ENCODE measurements at places on chromosomes 7 and 10.

- DNase-seq: no peak
Measured at GRCh38 chr7:28942168-28942567, 16.0 kb downstream of the TRIL start.

GRCh38 chr7:84847038-84847437 is 339.8 kb downstream of the SEMA3D start:
- no peak for DNase-seq

GRCh38 chr10:22780474-22780885 is 66.1 kb upstream of the PIP4K2A start:
- no peak for DNase-seq

DNA sequence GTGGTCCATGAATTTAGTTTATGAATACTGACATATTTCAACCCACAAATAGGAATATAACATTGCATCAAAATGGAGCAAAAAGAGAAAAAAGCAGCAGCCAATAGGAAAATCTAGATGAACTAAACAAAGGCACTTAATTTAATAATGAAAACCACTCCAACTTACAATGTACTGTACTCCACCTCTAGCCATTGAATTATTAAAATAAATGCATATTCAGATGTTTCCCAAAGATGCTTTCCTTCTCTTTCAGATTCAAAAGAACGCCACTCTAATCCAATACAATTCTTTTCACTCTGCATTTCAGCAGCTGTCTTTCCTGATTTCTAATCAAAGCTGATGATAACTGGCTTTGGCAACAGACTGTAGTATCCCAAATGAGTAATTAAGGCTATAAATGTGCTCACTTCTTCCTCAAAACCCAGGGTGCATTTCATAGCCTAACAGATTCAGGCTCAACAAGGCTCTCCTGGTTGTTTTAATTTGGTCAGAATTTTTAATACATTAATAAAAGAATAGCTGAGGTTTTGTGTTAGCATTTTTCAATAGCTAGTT is 577.1 kb downstream of the PARD3 start:
- DNase-seq: no peak

GRCh38 chr10:80561950-80562349 is 24.2 kb downstream of the SH2D4B start:
- no peak for DNase-seq

DNA sequence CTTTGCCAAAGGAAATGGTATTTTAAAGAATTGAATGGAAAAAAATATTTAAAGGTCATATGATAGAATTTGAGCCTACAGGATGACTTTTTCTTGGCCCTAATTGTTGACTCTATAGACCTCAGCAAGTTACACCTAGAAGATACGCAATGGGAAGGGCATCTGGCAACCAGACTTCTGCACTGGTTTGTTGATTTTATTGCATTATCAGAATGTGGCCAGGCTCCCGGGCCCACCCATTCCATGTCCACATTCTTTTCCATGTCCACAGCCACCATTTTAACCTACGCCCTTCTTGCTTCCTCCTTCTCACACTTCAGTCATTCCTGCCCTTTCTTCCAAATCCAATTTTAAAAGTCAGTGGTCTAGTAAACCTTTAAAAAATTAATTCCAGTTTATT is 738.4 kb downstream of the SUGCT start:
- DNase-seq: no peak

- no peak for DNase-seq
Measured at GRCh38 chr7:9889554-9889953, 1084.1 kb upstream of the PHF14 start.

- no peak for DNase-seq
Measured at GRCh38 chr10:104045151-104046089, 40.3 kb downstream of the COL17A1 start.

DNA sequence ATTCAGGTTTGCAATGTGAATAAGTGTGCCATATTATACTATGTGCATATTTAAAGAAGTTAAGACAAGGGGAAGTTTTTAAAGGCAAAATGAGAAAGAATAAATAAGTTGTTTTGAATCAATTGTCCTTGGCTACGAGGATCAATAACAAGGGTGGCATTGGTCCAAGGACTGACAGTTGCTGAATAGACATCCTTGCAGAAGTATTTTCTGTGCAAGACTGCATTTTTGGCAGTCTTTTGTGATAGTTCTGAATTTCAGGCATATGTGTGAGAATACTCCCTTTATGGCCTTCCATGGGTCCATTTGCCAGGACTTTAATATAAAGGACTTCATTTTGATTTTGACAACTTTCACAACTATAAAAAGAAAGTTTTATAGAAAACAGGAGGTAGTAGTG is 5.4 kb upstream of the LIPA start:
- no peak for DNase-seq

GRCh38 chr10:44374155-44374554 is 10.7 kb downstream of the CXCL12 start:
- no peak for DNase-seq

DNA sequence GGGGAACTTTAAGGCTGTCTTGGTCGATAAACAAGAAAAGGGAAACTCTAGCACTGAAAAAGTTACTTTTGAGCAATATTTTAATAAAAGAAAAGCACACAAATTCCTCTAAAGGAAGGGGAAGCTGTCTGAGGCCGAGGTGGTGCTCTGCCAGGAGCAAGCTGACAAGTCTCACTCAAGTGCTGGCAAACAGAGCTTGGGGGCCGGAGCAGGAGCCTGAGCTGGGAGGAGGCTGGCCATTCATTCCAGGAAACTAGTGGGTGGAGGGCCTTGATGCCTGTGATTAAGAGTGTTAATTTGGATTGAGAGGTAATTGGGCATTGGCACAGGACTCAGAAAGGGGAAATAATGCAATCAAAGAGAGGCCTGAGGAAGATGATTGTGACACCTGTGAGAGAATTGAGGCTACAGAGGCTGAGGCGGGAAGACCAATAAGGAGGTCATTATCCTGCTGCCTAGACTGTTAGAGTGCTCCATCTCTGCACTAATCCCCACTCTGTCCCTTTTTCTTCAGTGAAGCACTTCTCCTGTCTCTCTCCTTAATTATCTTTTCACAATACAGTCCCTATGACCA is 154.9 kb upstream of the COL1A2 start:
- DNase-seq: no peak

DNA sequence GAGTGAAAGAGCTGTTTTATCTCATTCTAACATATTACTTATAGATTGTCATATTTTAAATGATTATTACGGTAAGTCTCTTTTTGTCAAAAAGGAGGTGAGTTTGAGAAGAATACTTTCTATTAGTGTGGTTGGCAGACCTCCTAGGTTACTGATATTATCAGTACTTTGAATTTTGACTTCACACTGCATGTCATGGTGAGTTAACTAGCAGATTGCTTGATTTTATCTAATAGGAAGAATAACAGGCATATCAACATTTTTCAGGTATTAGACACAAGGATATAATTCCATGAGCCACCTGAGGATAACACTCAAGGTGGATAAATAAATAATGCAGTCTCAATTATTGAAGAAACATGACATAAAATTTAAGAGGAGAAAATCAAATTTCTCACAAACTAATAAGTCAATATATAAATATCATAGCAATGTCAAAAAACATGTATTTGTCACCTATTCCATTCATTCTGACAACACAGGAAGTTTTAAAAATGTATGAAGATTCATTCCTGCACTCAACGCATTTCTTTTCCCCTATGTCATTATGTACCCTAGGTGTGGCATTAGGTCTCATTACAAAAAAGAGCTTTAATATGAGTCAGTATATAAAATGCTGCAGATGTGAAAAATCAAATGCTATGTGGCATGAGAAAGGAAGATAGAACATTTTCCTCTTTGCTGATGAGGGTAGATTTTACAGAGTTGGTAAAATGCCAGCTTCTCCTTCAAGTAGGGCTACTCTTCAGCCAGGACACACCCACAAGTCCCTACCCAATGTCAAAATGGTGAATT is 1621.6 kb downstream of the REEP3 start:
- no peak for DNase-seq

DNA sequence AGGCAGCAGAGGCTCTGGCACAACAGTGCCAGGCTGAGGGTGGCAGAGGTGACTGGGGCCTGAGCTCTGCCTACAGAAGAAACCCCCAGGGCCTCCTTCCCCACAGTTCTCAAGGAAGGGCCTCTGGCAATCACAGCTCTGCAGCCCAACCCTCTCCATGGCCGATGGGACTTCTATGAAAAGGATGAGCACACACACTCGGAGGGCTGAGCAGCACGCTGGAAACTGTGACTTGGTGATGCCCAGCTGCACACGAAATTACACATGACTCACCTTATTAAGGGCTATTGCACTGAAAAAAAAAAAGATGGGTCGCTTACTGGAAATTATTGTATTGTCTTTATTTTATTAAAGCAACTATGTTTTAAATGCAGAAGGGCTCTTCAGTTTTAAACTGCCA is 42.9 kb upstream of the LRRC18 start:
- DNase-seq: no peak

- DNase-seq: no peak
Measured at GRCh38 chr10:24722131-24722675, 1.5 kb downstream of the ARHGAP21 start.

GRCh38 chr7:151672716-151673115 is 153.0 kb upstream of the RHEB start:
- no peak for DNase-seq

DNA sequence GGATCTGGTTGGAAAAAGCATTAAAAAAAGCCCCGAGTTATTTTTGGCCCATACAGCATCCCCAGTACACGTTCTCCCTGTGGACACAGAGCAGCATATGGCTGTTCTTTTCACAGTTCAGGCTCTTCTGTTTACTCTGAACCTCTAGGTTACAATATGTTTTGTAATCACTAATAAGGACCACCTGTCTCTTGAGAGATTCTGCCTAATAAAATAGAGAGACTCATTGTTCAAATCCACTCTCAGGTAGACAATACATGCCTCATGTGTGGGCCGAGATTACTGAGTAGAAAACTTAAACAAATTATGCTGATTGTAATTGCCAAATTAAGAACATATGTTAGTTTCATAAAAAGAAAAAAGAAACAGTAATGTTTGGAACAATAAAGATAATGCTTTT is 647.7 kb downstream of the GRM8 start:
- DNase-seq: no peak

- no peak for DNase-seq
Measured at GRCh38 chr10:14683256-14683655, 91.4 kb downstream of the FAM107B start.

Measured in activated gamma-delta T cell (primary cell).